ENCODE measurements at places on chromosomes 1 and 21. TPM values are rescaled to one million over a fixed set of nuclear protein-coding genes. Genes with fewer than 3 reads are reported as not detected.

- no peaks in the 10 kb centered on the region for H3K27me3 ChIP-seq
- no peak overlapping the region for H3K4me3 ChIP-seq
- H3K4me1 ChIP-seq, result no peaks in the 10 kb centered on the region
- no peak for DNase-seq
- no peaks in the 10 kb centered on the region for H3K36me3 ChIP-seq
Measured at GRCh38 chr1:156822680-156823079, 6.0 kb upstream of the SH2D2A start.

GRCh38 chr1:33130297-33130696, 49.3 kb downstream of the AZIN2 start:
- no peak for DNase-seq
- no peaks in the 10 kb centered on the region for H3K27me3 ChIP-seq
- no peak overlapping the region for H3K27ac ChIP-seq
- no peaks in the 10 kb centered on the region for H3K4me1 ChIP-seq
- no peaks in the 10 kb centered on the region for H3K36me3 ChIP-seq

- no peaks in the 10 kb centered on the region for H3K27me3 ChIP-seq
- H3K4me3 ChIP-seq, result no peak overlapping the region
Measured at GRCh38 chr21:27024971-27025370, 58.1 kb upstream of the ADAMTS5 start.

GRCh38 chr1:51976846-51977602, 13.5 kb downstream of the RAB3B start:
- no peak overlapping the region for H3K4me3 ChIP-seq
- H3K27ac ChIP-seq, result no peak overlapping the region
- DNase-seq, result no peak
- H3K4me1 ChIP-seq, result no peaks in the 10 kb centered on the region
- H3K27me3 ChIP-seq, result peaks cover 32% of the 10 kb centered on the region

DNA sequence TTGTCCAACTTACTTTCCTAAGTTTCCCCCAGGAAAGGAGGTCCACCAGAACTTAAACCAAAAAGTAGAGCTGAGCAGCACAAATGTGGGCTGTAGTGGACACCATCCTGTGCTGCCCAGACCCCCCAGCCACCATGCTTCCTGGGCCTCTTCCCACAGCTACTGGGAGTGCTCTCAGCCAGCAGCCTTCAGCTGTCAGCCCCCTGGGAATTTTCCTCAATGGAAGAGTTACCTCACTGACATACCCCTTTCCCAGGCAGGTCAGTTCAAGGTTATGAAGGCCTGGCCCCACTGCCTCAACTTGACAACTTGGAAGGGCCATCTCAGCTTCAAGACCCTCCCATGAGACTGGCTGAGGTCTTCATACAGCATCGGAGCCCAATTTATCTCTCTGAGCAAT, 47.7 kb downstream of the CDCP2 start:
- H3K4me1 ChIP-seq, result no peaks in the 10 kb centered on the region
- H3K36me3 ChIP-seq, result peaks cover 12% of the 10 kb centered on the region
- H3K27ac ChIP-seq, result no peak overlapping the region
- DNase-seq, result no peak
- no peaks in the 10 kb centered on the region for H3K27me3 ChIP-seq
- H3K4me3 ChIP-seq, result no peak overlapping the region

The TMEM125 gene
- total RNA-seq, result 104 TPM

DNA sequence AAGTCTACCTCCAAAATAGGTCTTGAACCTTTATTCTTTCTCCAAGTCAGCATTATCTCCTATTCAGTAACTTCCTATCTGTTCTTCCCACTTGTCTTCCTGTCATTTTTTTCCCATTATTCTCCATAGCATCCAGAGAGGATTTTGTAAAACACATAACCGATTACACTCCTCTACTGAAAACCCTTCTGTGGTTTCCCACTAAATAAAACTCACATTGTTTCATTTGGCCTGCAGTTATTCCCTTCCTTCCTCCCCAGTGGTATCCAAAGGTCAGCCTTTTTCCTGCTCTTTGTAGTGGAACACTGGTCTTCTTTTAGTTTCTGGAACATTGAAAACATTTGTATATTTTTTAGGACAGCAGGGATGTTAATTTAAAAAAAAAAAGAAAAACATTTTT, 266.0 kb downstream of the GPR52 start:
- H3K27me3 ChIP-seq, result no peaks in the 10 kb centered on the region
- DNase-seq, result no peak
- H3K36me3 ChIP-seq, result no peaks in the 10 kb centered on the region
- no peak overlapping the region for H3K4me3 ChIP-seq
- H3K4me1 ChIP-seq, result no peaks in the 10 kb centered on the region

The CNTN2 gene
- not detected for total RNA-seq

The USP16 gene
- total RNA-seq, result 28.0 TPM

DNA sequence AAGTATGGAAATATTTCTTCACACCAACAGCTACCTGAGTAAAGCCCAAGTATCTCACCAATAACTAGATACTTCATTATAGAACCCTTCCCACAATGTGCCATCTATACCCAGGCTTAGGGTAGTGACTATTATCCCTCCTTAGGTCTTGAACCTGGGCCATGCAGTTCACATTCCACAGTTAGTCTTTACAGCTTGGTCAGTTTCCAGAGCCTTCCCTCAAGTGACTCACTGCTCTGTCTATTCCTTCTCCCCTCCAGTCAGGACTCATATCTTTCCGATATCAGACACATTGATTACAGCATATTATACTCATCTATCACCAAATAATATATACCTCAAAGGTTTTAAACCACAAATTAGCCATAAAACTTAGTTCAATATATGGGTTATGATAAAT, 23.6 kb downstream of the VAMP4 start:
- no peak overlapping the region for H3K27ac ChIP-seq
- H3K27me3 ChIP-seq, result no peaks in the 10 kb centered on the region
- H3K4me1 ChIP-seq, result no peaks in the 10 kb centered on the region
- no peak for DNase-seq
- no peaks in the 10 kb centered on the region for H3K36me3 ChIP-seq
- H3K4me3 ChIP-seq, result no peak overlapping the region

GRCh38 chr1:99986656-99987225, 16.9 kb downstream of the SLC35A3 start:
- peak overlapping the region; percentile 53 for H3K27ac ChIP-seq
- H3K4me3 ChIP-seq, result no peak overlapping the region
- peaks cover 5% of the 10 kb centered on the region for H3K4me1 ChIP-seq
- DNase-seq, result no peak
- peaks cover 11% of the 10 kb centered on the region for H3K36me3 ChIP-seq
- no peaks in the 10 kb centered on the region for H3K27me3 ChIP-seq

DNA sequence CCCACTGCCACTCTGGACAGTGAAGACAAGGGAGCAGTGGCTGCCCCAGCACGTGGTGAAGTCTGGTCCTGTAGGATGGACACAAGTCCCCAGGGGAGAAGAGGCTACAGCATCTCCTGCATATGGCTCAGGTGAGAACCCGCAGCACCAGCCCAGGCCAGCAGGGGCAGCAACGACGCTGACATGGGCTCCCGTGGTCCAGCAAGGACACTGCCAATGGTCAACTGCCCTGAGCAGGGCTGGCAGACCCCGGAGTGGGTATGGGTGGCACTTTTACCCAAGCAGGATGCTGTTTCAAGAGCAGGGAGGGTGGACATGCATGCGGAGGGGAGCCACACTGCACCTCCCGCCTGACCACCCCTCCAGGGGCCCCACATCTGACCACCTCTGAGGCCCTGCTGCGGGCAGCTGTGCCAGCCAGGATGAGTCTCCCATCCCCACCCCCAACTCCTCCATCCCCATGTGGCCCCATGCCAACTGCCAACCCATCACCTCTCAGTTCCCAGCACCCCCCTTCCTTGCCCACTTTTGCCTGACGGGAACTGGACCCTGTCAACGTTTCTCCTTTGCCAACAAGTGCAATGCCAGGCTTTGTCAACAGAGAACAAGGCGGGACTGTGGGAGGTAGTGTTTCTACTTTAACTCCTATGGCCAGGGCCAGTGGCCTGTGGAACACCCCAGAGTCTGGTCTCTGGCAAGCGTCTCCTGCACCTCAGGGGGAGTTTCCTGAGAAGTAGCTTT, 8.6 kb downstream of the MORN1 start:
- H3K36me3 ChIP-seq, result no peaks in the 10 kb centered on the region
- H3K4me3 ChIP-seq, result no peak overlapping the region
- no peaks in the 10 kb centered on the region for H3K27me3 ChIP-seq
- H3K27ac ChIP-seq, result no peak overlapping the region
- DNase-seq, result peak; percentile 26

DNA sequence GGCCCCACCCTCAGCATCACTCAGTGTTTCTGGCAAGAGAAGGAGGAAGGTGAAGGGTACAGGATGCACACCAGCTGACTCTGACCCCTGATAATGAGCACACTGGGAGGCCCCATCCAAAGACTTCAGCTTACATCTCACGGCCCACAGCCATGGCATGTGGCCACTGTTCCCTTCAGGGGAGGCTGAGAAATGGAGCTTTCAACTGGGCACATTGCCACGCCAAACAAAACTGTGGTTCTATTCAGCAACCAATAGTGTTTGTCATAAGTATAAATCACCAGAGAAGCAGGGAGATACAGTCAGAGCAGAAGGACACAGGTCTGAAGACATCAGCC, 12.7 kb upstream of the TRAF3IP3 start:
- DNase-seq, result no peak
- no peak overlapping the region for H3K4me3 ChIP-seq
- H3K27me3 ChIP-seq, result no peaks in the 10 kb centered on the region
- no peaks in the 10 kb centered on the region for H3K36me3 ChIP-seq
- peak overlapping the region; percentile 57 for H3K27ac ChIP-seq

GRCh38 chr1:203625628-203626019, 1.0 kb upstream of the ATP2B4 start:
- H3K4me3 ChIP-seq, result no peak overlapping the region
- H3K36me3 ChIP-seq, result no peaks in the 10 kb centered on the region
- peak overlapping the region; percentile 73 for H3K27ac ChIP-seq
- H3K4me1 ChIP-seq, result peaks cover 37% of the 10 kb centered on the region

The FTCD gene
- total RNA-seq, result 0.29 TPM

DNA sequence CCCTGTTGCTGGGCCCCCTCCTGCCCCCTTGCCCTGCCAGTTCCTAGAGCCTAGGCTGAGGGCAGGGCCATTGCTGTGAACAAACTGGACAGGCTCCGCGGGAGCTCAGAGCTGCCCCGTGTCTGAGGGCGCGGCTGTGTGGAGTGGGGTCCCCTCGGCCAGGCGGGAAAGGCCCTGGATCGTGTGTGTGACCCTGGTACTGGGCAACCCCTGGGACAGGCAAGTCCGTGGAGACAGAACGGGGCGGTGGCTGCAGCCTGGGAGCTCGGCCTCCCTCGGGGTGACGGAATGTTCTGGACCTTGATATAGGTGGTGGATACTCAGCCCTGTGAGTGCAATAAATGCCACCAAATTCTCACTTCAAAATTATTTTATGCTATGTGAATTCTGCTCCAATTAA, 27.7 kb upstream of the C1orf159 start:
- H3K27ac ChIP-seq, result no peak overlapping the region
- no peaks in the 10 kb centered on the region for H3K36me3 ChIP-seq
- DNase-seq, result no peak
- no peaks in the 10 kb centered on the region for H3K4me1 ChIP-seq

The ADCY10 gene
- not detected for total RNA-seq

GRCh38 chr21:38211321-38211720, 45.5 kb upstream of the KCNJ15 start:
- no peak overlapping the region for H3K4me3 ChIP-seq
- no peaks in the 10 kb centered on the region for H3K27me3 ChIP-seq
- H3K36me3 ChIP-seq, result no peaks in the 10 kb centered on the region

GRCh38 chr1:84360316-84360715, 38.0 kb upstream of the DNASE2B start:
- no peak for DNase-seq
- H3K27ac ChIP-seq, result no peak overlapping the region
- no peaks in the 10 kb centered on the region for H3K27me3 ChIP-seq
- no peaks in the 10 kb centered on the region for H3K36me3 ChIP-seq
- no peak overlapping the region for H3K4me3 ChIP-seq
- H3K4me1 ChIP-seq, result peaks cover under 1% of the 10 kb centered on the region

GRCh38 chr1:95196017-95196416, 38.0 kb upstream of the RWDD3 start:
- no peaks in the 10 kb centered on the region for H3K27me3 ChIP-seq
- no peaks in the 10 kb centered on the region for H3K36me3 ChIP-seq
- H3K4me1 ChIP-seq, result no peaks in the 10 kb centered on the region
- no peak overlapping the region for H3K27ac ChIP-seq
- no peak for DNase-seq
- H3K4me3 ChIP-seq, result no peak overlapping the region

- DNase-seq, result no peak
- H3K27ac ChIP-seq, result no peak overlapping the region
- H3K4me3 ChIP-seq, result no peak overlapping the region
- no peaks in the 10 kb centered on the region for H3K4me1 ChIP-seq
Measured at GRCh38 chr1:66401244-66401643, 132.7 kb upstream of the SGIP1 start.

DNA sequence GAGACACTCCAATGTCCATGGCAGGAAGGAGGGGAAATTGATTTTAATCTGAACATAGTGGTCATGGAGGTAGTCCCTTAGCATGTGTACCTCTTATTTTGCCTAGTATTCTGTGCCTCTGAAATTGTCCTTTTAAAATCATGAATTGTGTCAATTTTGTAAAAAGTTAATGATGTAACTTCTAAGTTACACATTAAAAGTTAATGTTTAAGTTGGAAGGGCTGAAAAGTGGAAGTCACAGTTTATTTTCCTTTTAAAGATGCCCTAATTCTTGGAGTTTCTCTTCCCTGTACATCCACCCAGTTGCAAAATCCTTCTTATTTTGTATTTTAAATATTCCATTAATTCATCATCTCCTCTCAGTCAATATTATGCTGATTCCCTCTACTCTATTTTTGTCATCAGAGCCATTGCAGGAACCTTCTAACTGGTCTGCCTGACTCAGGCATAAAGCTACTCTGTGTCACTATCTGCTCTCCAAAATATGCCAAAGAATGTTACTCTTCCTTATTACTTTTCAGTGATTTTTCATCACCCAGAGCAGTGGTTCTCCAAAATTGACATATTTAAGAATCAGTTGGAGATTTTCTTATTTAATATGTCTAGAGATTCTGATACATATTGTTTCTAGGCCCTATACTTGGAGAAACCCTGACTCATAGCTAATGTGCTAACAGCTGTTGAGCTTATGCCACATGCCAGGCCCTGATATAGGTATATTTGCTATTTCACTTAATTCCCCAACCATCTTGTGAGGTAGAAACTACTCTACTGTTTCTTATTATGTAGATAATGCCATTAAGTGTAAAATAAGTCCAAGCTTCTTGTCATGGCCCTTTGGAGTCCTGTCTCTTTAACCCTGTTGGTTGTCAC, 5.1 kb downstream of the HOOK1 start:
- peaks cover 4% of the 10 kb centered on the region for H3K4me1 ChIP-seq
- H3K27ac ChIP-seq, result no peak overlapping the region
- H3K27me3 ChIP-seq, result peaks cover 9% of the 10 kb centered on the region
- H3K36me3 ChIP-seq, result no peaks in the 10 kb centered on the region
- no peak for DNase-seq

The MSH4 gene
- 0.47 TPM for total RNA-seq

- H3K27ac ChIP-seq, result no peak overlapping the region
- no peaks in the 10 kb centered on the region for H3K4me1 ChIP-seq
- H3K36me3 ChIP-seq, result no peaks in the 10 kb centered on the region
- H3K4me3 ChIP-seq, result no peak overlapping the region
- no peak for DNase-seq
Measured at GRCh38 chr1:232300466-232300865, 329.5 kb downstream of the SIPA1L2 start.

Measured in left lung (tissue), 14 donors.